ENCODE measurements at places on chromosomes 1 and 21.

DNA sequence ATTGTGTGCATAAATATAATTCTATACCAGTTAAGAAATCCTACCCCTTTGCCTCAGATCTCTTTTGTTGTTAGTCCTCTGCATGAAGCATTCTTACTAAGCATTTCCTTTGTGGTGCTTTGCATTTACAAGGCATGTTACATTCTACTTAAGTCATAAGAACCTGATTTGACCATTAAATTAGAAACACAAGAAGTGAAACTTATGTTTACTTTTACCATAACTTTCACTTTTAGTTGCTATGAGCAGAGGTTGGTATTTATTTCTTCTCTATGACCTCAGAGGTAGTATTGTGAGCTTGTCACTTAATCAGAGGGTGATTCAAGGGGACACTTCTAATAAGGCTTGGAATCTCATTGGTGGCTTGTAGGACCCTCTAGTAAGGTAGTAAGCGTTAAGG, 9.0 kb downstream of the FAM20B start:
- DNase-seq: no peak
- H3K27ac ChIP-seq: no peak overlapping the region
- 0 out of 2 replicates have a peak, but pooled peaks cover 3% of the 10 kb centered on the region for H3K4me1 ChIP-seq
- H3K27me3 ChIP-seq: no peaks in the 10 kb centered on the region
- H3K36me3 ChIP-seq: no peaks in the 10 kb centered on the region

GRCh38 chr1:193674292-193674944, 488.0 kb upstream of the B3GALT2 start:
- no peak overlapping the region for H3K27ac ChIP-seq
- no peaks in the 10 kb centered on the region for H3K36me3 ChIP-seq
- H3K27me3 ChIP-seq: no peaks in the 10 kb centered on the region
- no peak overlapping the region for H3K4me3 ChIP-seq
- no peaks in the 10 kb centered on the region for H3K4me1 ChIP-seq

DNA sequence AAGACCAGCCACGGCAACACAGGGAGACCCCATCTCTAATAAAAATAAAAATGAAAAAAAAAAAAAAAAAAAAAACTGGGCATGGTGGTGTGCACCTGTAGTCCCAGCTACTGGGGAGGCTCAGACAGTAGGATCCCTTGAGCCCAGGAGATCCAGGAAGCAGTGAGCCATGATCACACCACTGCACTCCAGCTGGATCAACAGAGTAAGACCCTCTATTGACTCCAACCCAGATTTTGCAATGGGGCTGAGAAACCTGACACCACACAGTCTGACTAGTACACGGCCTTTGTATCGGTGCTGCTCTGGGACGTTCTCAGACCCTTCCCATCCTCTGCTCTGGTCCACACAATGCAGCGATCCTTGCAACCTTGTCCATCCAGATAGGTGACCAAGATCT, 31.8 kb downstream of the SPATA21 start:
- no peak for DNase-seq
- H3K4me3 ChIP-seq: no peak overlapping the region
- H3K4me1 ChIP-seq: no peaks in the 10 kb centered on the region
- H3K27ac ChIP-seq: no peak overlapping the region
- H3K27me3 ChIP-seq: no peaks in the 10 kb centered on the region
- H3K36me3 ChIP-seq: no peaks in the 10 kb centered on the region

GRCh38 chr1:40004857-40005256, 35.7 kb upstream of the CAP1 start:
- H3K27me3 ChIP-seq: no peaks in the 10 kb centered on the region
- no peak overlapping the region for H3K4me3 ChIP-seq
- DNase-seq: no peak
- H3K36me3 ChIP-seq: no peaks in the 10 kb centered on the region

- H3K36me3 ChIP-seq: no peaks in the 10 kb centered on the region
- no peak overlapping the region for H3K4me3 ChIP-seq
- H3K27me3 ChIP-seq: no peaks in the 10 kb centered on the region
- no peak overlapping the region for H3K27ac ChIP-seq
- DNase-seq: no peak
- H3K4me1 ChIP-seq: no peaks in the 10 kb centered on the region
Measured at GRCh38 chr21:39874206-39874605, 7.0 kb downstream of the PCP4 start.
